ENCODE measurements at places on chromosomes 4 and X.

GRCh38 chr4:153792618-153793247 lies 3.9 kb upstream of the SFRP2 start:
- DNase-seq, result no peak

DNA sequence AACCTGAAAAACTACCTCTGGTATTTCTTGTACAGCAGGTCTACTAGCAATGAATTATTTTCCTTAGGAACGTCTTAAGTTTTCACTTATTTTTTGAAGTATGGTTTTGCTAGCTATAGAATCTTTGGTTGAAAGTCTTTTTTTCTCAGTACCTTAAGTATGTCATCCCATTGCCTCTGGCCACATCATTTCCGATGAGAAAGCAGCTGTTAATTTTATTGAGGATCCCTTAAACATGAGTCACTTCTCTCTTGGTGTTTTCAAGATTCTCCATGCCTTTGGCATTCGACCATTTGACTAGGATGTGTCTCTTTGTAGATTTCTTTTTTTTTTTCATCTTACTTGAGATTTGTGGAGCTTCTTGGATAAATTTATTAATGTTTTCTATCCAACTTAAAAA lies 803.8 kb upstream of the AMOT start:
- no peak for DNase-seq

DNA sequence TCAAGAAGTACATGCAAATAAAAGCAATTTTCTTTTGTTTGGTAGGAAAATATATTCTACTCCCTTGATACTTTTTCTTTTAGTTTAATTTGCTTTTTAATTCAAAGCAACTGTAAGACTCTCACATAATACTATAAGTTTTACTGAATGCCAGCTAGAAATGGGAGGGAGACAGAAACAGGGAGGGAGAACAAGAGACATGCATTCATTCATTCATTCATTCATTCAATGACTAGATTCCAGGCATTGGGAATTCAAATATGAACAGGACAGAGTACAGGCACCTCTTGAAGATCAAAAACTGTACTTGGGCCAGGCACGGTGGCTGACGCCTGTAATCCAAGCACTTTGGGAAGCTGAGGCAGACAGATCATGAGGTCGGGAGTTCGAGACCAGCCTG lies 85.6 kb downstream of the THOC2 start:
- no peak for DNase-seq

- DNase-seq, result peak; percentile 41
These were observed 4.3 kb upstream of the TSPAN5 start for GRCh38 chr4:98662626-98663225.

DNA sequence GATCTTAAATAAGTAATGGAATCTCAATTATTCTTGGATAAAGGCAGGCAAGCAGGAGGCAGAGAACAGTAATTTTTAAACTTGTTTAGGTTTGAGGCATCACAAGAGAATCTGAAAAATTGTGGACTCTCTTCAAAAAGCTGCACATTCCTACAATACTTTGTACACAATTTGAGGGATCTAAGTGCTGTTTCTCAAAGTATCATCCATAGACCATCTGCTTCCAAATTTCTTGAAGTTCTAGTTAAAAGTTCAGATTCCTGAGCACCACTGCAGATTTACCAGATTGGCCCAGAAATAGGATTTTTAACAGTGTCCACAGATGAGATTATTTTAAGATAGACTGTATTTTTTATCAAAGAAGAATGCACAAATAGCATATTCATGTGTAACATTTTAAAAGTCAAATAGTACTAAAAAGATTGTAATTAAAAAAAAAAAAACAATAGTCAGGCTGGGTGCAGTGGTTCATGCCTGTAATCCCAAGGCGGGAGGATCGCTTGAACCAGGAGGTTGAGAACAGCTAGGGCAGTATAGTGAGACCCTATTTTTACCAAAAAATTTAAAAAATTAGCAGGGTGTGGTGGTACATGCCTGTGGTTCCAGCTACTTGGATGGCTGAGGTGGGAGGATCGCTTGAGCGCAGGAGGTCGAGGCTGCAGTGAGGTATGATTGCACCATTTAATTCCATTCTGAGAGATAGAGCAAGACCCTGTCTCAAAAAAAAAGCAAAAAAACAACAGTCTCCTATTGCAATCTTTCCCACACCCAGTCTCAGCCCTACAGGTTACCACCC lies 14.2 kb upstream of the FNIP2 start:
- DNase-seq, result no peak

DNA sequence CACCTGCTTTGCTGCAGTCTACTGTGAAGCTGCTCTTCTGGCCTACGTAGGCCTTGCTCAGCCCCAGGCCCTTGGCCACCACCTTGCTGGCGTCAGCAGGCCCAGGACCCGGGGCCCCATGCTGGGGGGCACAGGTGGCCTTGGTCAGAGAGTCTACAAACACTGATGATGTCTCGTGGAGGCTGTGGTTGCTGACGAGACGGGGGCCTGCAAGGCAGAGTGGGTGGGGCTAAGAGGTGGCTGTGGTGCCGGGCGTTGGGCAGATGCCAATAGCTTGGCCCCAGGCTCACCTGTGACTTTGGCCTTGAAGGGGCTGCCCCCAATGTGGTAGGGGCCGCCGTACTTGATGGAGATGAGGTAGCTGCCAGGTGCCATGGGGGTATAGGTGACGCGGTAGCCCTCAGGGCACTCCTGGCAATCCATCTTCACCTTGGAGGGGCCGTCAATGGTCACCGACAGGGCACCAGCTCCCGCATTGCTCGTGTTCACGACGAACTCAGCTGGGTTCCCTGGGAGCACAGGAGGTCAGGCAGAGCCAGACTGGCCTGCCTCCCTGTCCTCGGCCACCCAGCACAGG lies 25.0 kb downstream of the FLNA start:
- DNase-seq, result no peak
